ENCODE measurements at places on chromosomes 5 and 9.
A peak's percentile ranks its signal among the peaks of the same experiment; 100 is the strongest.

GRCh38 chr9:15714746-15715145 is 161.9 kb downstream of the CCDC171 start:
- no peak for DNase-seq

GRCh38 chr9:109181284-109181683 is 14.2 kb upstream of the FRRS1L start:
- DNase-seq = no peak

GRCh38 chr9:100838857-100839256 is 189.7 kb upstream of the PLPPR1 start:
- DNase-seq = no peak

GRCh38 chr9:9412241-9412640 is 1200.6 kb downstream of the PTPRD start:
- no peak for DNase-seq

- no peak for DNase-seq
Observed at GRCh38 chr5:18546591-18546990, 912.3 kb downstream of the TAF11L14 start.

GRCh38 chr5:109830955-109831502 is 141.3 kb downstream of the MAN2A1 start:
- DNase-seq = no peak

GRCh38 chr9:34694811-34695210 is 3.7 kb upstream of the CCL19 start:
- no peak for DNase-seq

GRCh38 chr5:178488696-178489095 is 101.5 kb downstream of the COL23A1 start:
- DNase-seq = no peak

DNA sequence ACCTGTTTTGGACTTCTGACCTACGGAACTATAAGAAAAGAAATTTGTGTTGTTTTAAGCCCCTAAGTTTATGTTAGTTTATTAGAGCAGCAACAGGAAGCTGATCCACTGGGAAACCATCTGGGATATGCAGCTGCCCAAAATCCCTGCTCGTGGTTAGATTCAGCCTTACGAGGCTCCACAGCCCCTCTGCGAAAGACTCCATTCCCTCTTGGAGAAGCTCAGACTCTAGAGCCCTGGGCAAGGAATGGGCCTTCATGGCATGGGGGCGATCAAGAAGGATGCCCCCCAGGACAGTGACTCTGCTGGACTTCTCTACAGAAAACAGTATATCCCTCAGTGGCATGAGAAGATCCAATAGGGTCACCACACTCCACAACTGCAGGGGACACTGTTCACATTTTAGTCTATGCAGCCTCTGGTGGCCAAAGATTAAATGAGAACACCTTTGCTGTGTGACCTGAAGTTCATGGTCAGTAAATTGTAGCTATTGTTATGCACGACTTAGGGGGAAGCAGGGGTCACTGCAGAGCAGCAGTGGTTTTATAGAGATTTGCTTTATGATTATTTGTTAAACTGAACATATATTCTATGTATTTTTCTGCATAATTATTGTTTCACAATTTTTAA is 21.1 kb downstream of the IRF1 start:
- no peak for DNase-seq

GRCh38 chr5:40478766-40479165 is 200.9 kb upstream of the PTGER4 start:
- no peak for DNase-seq

DNA sequence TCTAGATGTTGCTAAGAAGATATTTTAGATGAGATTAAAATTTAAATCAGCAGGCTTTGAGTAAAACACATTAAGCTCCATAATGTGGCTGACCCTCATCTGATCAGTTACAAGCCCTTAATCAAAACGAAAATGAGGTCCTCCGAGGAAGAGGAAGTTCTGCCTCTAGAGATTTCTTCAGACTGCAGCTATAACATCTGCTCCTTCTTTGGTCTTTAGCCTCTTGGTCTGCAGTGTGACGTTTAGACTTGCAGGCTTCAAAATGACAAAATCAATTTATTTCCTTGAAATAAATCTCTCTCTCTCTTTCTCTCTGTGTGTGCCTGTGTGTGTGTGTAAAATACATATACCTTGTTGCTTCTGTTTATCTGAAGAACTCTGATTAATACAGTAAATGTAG is 1429.8 kb upstream of the CDH9 start:
- DNase-seq = no peak

DNA sequence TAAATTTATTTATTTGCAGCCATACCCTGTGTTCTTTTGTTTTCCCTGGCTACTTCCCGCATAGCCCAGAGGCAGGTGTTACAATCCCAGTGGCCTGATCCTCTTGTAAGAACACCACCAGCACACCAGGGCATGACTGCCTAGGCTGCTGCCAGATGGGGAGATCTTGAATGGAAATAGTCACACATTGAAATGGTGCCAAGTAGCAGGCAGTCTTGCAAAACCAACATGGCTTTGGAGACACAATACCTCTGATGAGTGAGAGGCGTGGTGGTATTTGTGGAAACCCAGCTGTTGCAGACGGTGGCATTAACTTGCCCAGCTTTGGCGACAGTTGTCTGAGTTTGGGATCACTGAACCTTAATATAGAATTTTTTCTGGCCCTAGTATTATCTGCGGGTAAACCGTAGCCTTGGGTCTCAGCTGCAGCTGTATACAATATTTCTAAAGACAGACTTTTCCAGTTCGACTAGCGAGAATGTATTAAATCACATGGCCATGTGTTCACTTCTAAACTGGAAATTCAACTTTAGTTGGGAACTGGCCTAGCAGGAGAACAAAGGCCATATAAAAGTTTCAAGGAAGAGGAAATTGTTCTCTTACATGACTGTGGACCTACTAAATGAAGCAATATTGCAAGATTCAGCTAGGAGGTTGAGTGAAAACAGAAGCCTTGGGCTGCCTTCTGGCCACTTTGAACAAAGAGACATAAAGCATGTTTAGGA is 277.0 kb downstream of the SMARCA2 start:
- peak; percentile 17 for DNase-seq

- DNase-seq = no peak
Observed at GRCh38 chr5:174943785-174944184, 219.4 kb downstream of the MSX2 start.

GRCh38 chr5:167573370-167574127 is 717.9 kb upstream of the WWC1 start:
- DNase-seq = peak; percentile 14

DNA sequence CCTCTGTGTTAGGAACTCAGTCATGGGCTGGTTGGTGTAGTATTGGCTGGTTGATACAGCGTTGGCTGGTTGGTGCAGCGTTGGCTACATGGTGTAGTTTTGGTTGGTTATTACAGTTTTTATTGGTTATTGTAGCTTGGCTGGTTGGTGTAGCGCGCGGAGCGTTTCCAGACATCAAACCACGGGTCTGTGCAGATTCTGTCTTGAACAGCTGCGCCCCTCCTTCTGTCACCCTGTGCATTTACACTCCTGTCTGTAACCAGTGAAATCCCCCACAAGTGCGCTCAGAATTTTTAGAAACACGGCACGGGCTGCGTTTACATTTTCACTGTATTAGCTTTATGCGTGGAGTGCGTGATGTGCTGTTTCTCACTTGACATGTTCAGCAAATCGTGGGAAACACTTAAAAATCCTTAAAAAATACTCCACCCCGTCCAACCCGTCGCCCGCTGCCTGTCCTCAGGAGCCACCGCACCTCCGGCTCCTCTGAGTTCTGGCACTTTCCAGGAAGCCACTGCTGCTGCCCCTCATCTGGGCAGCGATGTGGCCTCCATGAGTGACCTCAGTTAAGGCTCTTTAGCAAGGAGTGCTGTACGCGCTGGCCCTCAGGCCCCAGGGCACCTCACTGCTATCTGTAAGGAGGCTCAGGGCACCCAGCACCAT is 20.8 kb downstream of the NKD2 start:
- no peak for DNase-seq

- no peak for DNase-seq
Observed at GRCh38 chr5:160685695-160686094, 166.3 kb downstream of the ATP10B start.

- no peak for DNase-seq
Observed at GRCh38 chr9:73199886-73200285, 48.2 kb downstream of the ANXA1 start.

DNA sequence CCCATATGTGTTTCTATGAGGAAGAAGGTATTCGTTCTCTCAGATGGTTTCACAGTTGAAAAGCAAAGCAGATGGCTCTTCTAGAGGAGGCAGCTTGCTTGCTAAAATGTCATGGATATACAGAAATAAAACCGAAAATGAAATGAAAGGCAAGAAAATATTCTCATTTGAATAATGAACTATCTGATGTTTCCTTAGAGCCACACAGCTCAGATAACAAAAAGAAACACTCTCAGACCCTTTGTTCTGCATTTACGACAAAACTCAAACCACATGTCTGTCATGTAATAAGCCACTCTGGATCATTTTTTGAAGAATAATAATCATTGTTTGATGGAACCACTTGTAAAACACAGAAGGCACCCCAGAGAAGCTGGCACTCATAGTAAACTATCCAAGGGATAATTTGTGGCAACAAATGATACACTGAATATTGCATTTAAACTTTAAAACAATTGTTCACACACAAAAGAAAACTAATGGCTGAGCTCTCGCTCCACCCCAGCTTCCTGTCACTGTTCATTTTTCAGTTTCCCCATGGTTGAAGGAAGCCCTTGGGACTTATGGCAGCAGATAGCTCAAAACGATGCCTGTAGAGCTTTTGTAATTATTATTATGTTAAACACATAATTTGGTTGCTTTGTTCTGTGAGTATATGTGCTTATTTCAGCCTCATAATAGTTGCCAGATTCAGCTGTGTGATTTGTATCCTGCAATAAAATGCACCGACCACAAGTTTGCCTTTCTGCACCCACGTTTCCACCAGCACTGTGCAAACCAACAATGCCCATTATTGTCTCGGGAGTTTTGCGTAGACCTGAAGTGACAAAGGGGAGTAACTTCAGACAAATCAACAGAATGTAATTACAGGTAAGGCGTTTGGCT is 256.0 kb downstream of the TMEM167A start:
- DNase-seq = no peak

- DNase-seq = peak; percentile 63
Observed at GRCh38 chr5:171484460-171484899, 65.0 kb downstream of the FGF18 start.

GRCh38 chr5:128674837-128675446 is 136.9 kb upstream of the FBN2 start:
- peak; percentile 25 for DNase-seq

GRCh38 chr9:72280913-72281500 is 84.0 kb downstream of the ZFAND5 start:
- peak; percentile 71 for DNase-seq

GRCh38 chr5:135880801-135881200 is 14.8 kb downstream of the IL9 start:
- no peak for DNase-seq

- no peak for DNase-seq
Observed at GRCh38 chr9:109278216-109278615, 42.6 kb downstream of the EPB41L4B start.

- no peak for DNase-seq
Observed at GRCh38 chr5:110054240-110054639, 364.5 kb downstream of the MAN2A1 start.

GRCh38 chr9:78122631-78123030 is 91.0 kb upstream of the GNAQ start:
- no peak for DNase-seq

GRCh38 chr9:4579001-4579400 is 83.1 kb upstream of the PLPP6 start:
- DNase-seq = no peak

GRCh38 chr9:132663117-132663516 is 6.7 kb downstream of the DDX31 start:
- DNase-seq = no peak

GRCh38 chr5:80453366-80453765 is 34.5 kb upstream of the FAM151B start:
- no peak for DNase-seq

DNA sequence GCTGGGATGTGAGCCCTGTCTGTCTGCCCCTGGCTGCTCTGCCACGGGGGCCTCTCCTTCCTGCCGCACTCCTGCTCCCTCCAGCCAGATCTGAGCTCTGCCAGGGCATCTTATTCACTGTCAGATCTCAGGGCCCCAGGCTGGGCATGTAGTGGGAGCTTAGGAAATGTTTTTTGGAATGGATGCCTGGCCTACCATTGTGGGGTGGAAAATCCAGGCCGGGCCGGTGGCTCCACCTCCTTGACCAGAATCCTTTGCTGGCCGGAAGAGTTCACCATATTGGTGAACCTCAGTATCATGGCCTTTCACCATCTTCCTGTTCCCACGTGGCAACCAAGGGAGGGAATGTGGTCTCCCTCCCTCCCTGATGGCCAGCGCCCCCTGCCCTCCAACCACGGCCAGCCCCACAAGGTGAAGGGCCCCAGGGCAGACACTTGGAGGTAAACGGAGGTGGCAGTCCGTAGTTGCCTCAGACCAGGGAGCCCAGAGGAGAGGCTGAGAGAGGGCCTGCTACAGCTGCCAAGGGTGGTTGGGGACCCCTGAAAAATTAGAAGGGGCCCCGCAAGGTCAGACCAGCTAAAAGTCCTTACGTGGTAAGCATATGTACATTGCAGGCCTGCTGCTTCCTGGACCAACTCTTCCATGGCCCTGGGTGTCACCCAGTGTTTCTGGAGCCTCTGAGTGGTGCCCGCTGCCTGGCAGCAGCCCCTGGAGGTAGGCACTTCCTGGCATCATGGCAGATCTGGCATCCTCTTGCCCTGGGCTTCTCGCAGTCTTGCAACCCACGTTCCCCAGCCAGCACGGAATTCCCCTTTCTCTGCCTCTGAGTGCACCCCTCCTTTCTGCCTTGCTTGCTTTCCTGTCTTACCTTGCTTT is 153.3 kb downstream of the RGS3 start:
- DNase-seq = no peak

- DNase-seq = no peak
Observed at GRCh38 chr9:135240871-135241311, 153.4 kb downstream of the OLFM1 start.

- DNase-seq = no peak
Observed at GRCh38 chr5:67299231-67299735, 102.7 kb upstream of the CD180 start.

DNA sequence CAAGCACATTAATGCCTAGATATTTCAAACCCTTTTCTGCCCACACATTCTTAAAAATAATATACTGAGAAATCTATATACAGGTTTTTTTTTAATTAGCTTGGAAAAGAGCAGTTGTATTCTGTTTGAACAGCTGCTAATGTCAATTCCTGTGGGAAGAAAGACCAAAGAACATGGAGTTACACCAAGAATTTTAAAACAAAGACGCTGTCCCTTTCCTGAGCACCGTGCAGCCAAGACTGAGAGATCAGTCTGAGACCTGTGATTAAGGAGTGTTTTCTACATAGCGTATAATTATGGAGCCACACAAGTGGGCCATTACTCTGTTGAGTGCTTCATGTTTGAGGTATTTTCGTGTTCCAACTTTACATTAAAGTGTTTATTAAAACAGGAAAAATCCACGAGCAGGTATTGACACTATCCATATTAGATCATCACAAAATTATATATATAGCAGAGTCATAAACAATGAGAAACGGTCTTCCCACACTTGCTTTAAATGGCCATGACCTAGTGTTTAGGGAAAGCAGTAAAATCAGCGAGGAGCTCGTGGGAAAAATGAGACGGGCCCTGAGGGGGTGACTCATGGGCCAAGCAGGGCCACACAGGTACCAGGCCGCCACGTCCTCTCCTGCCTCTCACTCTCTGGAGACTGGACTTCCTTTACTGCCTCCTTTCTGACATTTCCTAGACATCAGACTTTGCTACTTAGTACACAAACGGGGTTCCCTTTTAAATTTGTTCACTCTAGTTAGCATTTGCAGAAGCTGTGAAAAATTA is 153.1 kb upstream of the OTULINL start:
- DNase-seq = no peak

GRCh38 chr5:14270209-14270702 is 127.1 kb downstream of the TRIO start:
- DNase-seq = peak; percentile 60

- peak; percentile 33 for DNase-seq
Observed at GRCh38 chr5:56910210-56910965, 992 bp downstream of the SETD9 start.

Measured in AG08396 (cell line).